Choroid plexus epithelial cell (primary cell): ENCODE measurements at places on chromosomes 6 and 20.

DNA sequence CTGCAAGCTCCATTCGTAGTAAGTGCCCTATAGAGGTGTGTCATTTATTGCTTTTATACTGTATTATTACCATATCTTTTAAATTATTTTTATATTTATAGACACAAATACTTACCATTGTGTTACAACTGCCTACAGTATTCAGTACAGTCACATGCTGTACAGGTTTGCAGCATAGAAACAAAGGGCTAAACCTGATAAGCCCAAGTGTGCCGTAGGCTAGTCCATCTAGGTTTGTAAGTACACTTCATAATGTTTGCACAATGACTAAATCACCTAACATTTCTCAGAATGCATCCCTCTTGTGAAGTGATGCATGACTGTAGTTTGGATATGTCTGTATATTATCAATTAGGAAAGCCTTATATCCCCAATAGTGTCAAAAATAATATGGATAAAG lies 122.8 kb downstream of the CLVS2 start:
- DNase-seq = no peak

- no peak for DNase-seq
Measured at GRCh38 chr6:160375561-160375949, 27.4 kb downstream of the SLC22A3 start.

DNA sequence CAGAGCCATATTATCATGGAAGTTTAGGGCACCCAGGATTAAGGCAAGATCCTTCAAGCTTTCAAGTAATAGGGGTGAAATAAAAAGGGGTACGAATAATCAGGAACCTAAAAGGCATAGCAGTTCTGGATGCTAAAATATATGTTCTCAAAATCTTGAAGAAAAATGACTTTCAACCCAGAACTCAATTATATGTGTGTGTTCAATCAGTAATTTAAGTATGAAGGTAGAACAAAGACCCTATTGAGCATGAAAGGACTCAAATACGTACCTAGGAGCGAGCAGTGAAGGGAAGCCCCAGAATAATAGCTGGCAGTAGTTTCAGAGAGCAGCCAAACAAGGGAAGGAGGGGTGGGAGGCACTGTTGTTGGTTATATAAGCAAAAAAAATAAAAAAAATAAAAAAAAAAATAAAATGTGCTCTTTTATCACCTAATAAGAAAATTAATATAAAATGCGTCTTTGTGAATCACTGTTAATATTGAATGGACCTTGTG lies 45.4 kb downstream of the MYO6 start:
- no peak for DNase-seq

GRCh38 chr20:18414140-18414539 lies 52.7 kb downstream of the DZANK1 start:
- no peak for DNase-seq

GRCh38 chr6:52706001-52706400 lies 35.1 kb downstream of the TMEM14A start:
- no peak for DNase-seq

DNA sequence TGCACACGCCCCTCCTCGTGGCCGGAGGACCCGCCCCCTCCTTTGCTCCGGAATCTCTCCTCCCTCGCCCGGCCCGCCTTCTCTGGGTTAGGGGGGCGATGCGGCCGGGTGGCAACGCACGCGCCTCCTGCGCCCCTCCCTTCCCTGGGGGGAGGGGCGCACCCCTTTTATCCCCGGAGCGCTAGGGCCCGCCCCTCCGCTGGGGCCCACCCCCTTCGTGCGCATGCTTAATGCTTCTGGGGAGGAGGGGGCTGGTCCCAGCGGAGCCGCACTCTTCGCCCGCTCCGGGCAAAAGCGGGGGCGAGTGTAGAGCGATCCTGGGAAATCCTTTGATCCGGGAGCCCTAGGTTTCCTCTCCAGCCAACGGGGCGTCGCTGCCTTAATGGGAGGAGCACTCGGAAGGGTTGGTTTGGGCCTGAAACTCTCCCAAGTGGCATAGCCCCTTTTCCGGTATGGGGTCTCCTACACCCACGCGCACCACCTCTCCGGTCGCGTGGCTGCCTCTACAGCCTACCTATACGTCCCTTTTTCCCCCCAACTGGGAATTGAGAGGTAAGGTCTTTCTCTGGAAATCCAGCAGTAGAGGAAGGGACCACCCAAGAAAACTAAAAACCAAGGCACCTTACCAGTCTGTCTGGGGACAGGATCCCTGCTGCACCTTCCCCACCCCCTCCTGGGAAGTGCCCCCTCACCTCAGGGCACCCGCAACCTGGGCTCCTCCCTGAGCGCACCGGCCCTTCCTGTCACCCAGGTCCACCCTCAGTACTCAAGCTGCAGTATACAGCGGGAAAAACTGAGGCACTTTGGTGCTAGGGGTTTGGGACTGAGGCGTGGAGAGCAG lies 2.1 kb downstream of the SOX12 start:
- peak; percentile 94 for DNase-seq
